ENCODE measurements at places on chromosomes 1 and 21.

DNA sequence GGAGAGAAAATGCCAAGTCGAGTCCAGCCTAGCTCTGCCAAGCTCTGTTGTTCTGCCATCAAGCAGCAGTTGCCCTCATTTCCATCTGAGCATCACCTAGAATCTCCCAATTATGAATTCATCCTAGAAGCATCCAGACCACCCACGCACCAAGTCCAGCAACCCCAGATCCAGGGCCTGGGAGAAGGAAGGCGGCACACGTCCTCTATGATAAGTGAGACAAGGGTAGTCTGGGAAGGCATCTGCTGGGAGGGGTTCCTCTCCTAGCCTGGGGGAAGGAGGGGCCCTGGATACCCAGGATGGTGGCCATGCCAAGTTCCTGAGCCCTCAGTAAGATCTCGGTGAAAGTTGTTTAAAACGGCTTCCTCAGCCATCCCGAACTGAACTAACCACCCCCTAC is 70.7 kb downstream of the VWA5B1 start:
- no peak for DNase-seq

- DNase-seq: no peak
These were observed 196.5 kb upstream of the POU3F1 start for GRCh38 chr1:38243106-38243505.

- no peak for DNase-seq
These were observed 778 bp downstream of the EVI5 start for GRCh38 chr1:92784021-92784638.

GRCh38 chr1:86089765-86090164 is 66.8 kb downstream of the COL24A1 start:
- no peak for DNase-seq

- no peak for DNase-seq
These were observed 831 bp upstream of the FOXD2 start for GRCh38 chr1:47436979-47437446.

DNA sequence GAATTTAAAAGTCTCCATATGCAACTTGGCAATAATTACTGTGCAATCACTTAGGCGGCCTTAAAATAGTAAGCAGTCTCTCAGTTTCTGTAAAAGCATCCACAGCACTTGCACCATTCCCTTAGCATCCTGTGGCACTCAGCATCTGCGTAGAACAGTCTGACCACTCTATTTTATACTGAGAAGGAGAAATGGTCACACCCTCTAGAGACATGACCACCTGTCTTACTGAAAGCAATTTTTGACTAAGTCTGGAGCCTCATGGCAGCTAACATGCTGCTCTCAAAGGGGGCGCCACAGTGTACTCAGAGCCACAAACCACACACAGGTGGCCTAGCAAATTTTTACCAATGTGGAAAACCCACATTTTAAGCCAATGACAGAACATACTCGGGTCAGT is 62.0 kb downstream of the KCNK1 start:
- no peak for DNase-seq

DNA sequence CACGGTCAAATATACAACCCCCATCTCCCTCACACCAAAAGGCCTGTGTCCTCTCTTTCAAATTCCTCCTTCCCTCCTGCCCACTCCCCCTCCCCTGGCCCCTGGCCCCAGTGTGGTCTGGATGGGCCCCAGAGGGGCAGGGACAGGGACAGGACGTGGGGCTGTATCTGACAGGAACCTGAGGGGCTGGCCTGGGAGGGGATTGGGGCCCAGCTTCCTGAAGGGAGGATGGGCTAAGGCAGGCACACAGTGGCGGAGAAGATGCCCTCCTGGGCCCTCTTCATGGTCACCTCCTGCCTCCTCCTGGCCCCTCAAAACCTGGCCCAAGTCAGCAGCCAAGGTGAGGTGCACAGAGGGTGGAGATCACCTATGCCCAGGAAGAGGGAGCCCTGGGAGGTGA is at the start of gene MPL:
Gene MPL (plus strand): TSS at position 231 of the 400 bp plus-strand sequence. CDS start 31 bp downstream, at position 262.
- no peak for DNase-seq

GRCh38 chr21:16186742-16187141 is 457.0 kb downstream of the USP25 start:
- DNase-seq: no peak

- no peak for DNase-seq
These were observed 26.3 kb upstream of the TSPAN2 start for GRCh38 chr1:115115521-115116161.

DNA sequence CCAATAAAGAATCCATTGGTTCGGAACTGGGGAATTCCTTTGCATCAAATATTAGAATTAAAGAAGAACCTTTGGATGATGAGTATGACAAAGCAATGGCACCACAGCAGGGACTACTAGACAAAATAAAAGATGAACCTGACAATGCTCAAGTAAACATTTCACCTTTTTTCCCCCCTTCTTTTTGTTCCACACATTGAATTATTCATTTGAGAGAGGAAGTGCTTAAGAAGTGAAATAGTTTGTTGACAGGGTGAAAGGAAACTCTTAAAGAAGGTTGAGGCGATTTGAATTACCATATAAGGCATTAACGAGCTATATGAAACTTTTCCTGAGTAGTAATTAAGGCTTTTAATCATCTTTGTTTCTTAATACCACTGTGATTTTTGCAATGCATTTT is 93.1 kb downstream of the ZMYM4 start:
- no peak for DNase-seq

- no peak for DNase-seq
These were observed 49.0 kb upstream of the VAMP3 start for GRCh38 chr1:7721940-7722669.

- DNase-seq: no peak
These were observed 89.6 kb downstream of the NAV1 start for GRCh38 chr1:201628490-201628889.

DNA sequence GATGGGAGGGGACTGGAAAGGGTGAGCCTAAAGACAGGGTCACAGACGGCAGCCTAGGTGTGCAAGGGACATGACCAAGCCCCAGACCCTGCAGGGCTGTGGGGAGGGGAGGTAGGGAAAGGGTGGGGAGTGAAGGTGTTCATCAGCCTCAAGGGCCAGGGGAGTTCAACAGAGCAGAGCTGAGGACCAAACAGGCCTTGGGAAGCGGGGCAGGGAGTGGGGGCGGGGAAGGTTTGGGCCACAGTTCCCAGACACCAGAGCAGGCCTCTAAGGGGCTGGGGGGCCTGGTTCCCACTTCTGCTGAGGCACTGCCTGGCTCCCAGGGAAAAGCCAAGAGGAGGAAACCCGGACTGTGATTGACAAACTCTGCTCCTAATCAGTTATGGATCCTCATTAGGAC is 456.3 kb downstream of the MATN1 start:
- no peak for DNase-seq

GRCh38 chr1:65105596-65105995 is 42.4 kb upstream of the AK4 start:
- DNase-seq: no peak

DNA sequence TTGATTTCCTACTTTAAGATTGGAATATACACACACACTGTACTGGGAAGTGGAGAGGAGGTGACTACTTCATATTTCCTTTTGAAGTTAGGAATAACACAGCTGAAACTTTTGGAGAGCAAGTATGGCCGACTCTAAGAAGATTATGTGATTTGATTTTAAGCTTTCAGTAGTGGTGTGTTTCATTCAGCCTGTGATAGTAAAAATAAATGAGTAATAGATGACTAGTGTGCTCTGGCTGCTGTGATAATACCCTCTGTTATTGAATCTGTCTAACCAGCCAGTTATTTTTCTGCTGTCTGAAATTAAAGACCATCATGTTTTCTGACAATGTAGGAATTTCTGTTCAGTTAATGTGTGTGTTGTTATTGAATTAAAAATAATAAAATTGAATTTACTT is 48.3 kb downstream of the CTTNBP2NL start:
- DNase-seq: no peak

GRCh38 chr1:27658951-27659496 is 13.0 kb downstream of the IFI6 start:
- no peak for DNase-seq

DNA sequence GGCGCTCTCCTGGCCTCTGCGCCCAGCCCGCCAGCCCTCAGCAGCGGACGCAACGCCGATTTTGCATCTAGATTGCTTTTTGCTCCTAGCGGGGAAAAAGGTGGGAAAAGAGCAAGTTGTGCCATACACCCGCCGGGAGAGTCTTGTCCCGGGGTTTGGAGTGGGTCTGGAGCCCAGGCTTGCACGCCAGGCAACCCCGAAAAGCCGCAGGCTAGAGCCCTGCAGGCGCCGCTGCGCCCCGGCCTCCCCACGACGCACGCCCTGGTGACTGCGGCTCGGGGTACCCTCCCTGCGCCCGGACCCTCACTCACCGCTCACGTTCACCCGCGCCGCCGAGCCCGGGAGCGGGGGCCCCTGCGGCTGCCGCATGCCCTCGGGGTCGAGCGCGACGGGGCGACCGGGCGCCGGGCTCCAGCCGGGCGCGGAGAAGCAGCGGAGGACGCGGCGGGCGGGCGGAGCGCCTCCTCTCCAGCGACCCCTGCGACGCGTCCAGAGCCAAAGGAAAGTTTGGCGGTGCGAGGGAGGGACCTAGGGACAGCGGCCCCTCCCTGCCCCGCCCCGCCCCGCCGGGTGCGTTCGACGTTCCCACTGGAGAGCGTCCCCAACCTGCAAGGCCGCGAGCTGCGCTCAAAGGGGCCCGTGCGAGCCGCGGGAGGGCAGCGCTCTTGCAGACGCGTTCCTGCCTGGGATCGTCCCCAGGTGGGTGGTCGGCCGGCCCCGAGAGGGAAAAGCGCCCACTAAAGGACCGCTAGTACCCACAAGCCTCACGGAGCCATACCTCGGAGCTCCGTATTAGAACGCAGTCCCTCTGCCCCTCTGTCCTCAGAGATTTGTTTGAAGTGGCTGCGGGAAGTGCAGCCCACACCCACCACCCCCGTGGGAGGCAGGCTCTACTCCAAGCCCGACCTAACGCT is at the start of gene LPAR3:
Gene LPAR3 (minus strand): TSS at position 502 of the 914 bp plus-strand sequence. CDS start 27,086 bp downstream, outside the sequence.
- DNase-seq: no peak

DNA sequence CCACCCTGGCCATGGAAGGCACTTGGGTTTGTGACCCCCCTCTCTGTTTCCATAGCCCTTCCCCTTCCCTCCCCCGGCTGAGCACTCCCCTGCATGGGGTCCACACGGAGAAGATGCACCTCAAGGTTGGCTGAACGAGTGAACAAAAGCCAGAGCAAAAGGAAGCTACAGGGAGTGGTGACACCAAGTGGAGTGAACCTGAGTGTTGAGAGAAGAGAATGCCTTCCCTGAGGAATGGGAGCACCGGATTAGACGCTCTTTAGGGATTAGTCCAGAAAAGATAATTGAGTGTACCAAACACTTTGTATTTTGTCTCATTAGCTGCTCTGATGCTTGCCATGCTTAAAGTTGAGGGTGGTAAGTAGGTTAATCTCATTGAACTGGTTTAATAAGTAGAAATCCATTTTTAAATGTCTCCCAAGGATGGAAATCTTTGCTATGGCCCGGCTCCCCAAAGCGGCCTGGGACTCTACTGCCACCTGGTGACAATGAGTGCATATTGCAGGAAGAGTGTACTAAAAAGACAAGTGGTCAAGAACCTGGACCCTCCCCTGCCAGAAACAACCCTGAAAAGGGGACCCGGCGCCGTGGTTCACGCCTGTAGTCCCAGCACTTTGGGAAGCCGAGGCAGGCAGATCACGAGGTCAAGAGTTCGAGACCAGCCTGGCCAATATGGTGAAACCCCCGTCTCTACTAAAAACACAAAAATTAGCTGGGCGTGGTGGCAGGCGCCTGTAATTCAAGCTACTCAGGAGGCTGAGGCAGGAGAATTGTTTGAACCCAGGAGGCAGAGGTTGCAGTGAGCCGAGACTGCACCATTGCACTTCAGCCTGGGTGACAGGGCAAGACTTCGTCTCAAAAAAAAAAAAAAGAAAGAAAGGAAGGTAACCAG is 150.6 kb upstream of the ZC3H12A start:
- DNase-seq: no peak

DNA sequence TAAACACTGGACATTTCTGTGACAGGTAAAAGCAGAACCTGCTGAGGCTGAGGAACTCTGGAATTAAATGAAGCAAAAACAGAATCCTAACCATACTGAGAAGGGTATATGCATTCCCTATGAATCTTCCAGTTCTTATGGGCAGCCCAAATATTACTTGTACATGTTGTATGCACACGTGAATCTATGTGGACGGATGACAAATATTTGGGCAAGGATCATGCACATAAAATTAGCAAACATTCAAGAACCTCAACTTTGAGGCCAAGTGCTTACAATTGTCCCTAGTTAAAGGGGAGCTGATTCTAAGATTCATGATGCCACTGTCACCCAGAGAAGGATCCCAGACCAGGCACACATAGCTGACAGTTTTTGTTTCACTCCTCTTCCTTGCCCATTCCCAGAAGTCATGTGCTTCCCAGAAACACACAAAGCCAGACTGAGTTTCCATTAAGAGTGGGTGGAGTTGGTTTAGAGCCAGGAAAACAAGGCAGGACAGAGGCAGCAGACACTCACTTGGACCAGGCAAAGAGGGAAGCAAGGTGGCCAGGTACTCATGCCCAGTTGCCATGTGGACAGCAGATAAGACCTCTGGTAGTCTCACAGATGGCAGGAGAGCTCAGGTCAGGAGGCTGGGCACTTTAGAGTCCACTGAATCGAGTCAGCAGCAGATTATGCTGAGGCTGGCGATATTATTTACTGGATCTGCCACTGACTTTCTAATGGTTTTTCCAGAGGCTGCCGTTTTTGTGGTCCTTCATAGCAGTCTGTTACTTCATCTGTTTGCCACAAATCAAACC is 25.6 kb downstream of the AK2 start:
- no peak for DNase-seq

DNA sequence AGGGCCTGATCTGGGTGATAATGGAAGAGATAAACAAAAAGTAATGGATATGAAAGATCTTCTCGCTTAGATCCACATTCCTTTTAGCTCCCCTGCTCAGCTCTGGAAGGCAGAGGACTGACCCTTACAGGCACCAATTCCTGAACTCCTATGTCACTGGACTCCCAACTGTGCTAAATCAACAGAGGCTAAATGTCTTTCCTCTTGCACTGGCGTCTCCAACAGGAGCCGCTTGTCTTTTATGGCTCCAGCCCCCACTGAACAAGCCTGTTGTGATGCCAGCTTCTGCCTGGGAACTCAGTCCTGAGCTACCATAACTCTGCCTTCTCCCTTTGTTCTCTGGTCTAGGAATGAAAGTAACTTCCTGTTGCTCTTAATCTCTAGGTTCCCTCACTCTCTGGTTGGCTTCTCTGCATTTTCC is 142.1 kb upstream of the COL11A1 start:
- no peak for DNase-seq

DNA sequence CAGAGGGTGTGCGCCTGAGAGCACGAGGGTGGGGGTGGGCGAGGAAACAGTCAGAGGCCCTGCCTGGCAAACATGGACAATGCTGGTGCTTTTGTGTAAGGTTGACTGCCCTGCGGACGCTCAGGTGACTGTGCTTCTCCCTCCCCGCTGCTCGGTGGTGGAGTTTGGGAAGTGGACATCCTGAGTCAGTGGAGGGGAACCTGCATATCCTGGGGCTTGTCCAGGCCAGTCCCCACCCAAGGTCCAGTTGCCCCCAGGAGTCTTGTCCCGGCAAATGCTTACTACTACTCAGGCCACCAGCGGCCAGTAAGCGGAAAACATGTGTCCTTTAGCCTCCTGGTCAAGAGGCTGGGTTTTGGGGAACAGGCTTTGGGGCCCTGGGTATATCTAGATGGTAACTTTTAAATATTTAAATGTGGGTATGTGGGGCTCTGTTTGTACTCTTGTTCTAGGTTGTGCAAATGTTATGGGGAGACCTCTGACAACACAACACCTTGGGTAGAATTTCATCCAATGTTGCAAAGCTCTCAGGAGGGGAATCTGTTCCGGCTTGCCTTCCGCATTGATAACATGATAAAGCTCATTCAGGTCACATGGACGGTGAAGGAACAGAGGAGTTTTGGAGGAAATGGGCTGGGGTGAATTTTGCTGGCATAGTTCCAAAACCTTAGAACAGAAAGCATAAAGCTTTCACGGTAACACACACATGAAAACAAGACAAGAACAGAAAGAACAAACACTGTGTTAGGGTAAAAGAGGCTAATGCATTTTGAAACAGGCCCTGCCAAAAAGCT is 364.9 kb downstream of the PRDM2 start:
- no peak for DNase-seq
